ENCODE measurements at places on chromosomes 11 and 22.

GRCh38 chr11:2589538-2589934 is 110.3 kb downstream of the KCNQ1OT1 start:
- DNase-seq = no peak

DNA sequence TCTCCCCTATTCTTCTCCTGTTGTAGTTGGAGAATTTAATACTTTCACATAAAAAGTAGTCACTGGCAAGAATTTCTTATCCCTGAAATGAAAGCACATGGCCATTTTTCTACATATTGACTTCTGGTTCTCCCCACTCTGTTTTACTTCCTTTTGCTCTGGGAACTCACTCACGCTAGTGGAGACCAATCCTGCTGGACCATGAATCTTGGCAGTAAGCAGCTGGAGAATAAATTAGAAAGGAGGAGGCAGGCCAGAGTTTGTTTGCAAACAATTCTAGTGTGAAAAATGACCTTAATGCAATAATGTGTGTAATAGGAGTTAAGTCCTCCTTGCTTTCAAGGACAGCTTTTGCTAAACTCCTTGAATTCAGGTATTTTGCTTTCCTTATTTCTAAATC is 412.3 kb upstream of the CHORDC1 start:
- no peak for DNase-seq

- DNase-seq = no peak
These were observed 372.1 kb downstream of the FAT3 start for GRCh38 chr11:92596596-92597317.

- no peak for DNase-seq
These were observed 381.3 kb downstream of the CTTN start for GRCh38 chr11:70779433-70780245.

- DNase-seq = peak; percentile 67
These were observed 38.7 kb upstream of the RCN1 start for GRCh38 chr11:32052215-32052614.

DNA sequence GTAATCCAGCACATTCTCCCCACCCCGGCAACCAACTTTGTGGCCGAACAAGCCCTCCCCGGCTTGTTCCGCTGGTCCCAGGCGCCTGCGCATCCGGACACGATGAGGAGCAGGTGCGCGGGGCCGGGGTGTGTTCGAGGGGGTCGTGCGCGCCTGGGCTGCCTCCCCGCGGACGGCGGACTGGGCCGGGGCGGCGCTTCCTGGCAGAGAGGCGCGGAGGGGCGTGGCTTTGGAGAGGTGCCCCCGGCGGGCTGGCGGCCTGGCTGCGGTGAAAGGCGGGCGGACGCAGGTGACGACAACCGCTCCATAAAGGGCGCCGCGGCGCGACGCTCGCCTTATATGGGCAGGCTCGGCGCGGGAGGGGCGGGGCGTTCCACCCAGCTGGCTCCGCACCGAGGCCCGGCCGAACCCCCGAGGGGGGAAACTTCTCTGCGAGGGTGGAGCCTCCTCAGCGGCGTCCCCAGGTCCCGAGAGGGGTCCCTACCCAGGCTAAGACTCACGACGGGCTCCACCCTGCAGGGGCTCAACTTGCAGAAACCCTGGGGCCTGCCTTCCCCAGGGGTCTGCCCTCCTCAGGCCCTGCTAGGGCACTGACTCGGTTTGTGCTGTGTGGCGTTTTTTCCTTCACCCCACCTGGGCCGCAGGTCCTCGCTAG is 26.4 kb downstream of the TXN2 start:
- DNase-seq = peak; percentile 84

DNA sequence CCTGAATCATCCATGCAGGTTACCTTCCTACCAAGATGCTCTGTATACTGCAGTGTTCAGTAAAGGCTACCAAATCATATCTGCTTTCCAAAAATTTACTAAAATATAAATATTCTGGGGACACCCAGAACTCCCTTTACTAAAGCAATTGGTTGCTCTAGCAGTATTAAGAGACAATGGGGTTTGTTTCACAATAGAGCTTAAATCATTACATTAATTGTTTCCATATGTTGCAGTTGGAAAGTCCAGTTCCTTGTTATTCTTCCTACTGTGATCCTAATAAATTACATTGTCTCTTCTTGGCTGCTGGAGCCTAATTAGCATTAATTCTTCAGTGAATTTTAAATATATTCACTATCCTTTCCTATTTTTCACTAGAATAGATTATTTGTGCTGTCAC is 316.0 kb upstream of the MTNR1B start:
- no peak for DNase-seq

- no peak for DNase-seq
These were observed 40.9 kb upstream of the PRR5 start for GRCh38 chr22:44661070-44661469.

GRCh38 chr11:97938789-97939188 is 1082.0 kb upstream of the CNTN5 start:
- no peak for DNase-seq

DNA sequence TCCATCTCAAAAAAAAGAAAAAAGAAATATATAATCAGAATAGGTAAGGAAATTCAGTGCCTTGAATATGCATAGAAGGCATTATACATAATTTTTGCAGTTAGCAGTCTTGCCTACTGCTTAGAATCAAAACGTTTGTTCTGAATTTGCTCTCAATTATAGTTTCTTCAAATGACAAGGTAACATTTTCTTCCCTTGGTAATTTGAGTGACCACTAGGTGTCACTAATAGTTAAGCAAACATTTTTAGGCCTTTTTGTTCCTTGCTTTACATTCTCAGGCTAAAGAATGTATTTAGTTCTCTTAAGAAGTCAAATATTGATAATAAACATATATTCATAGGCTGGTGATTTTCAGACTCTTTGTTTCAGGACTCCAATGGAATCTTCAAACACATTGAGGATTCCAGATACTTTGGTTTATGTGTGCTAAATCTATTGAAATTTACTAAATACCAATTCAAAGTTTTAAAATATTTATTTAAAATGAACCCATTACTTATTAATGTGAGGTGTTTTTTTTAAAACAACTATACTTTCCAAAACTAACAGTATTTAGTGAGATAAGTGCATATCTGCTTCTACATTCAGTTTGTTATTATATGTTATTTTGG is 55.0 kb upstream of the DEPDC7 start:
- no peak for DNase-seq

- no peak for DNase-seq
These were observed 5.5 kb upstream of the FXYD2 start for GRCh38 chr11:117830072-117830471.

DNA sequence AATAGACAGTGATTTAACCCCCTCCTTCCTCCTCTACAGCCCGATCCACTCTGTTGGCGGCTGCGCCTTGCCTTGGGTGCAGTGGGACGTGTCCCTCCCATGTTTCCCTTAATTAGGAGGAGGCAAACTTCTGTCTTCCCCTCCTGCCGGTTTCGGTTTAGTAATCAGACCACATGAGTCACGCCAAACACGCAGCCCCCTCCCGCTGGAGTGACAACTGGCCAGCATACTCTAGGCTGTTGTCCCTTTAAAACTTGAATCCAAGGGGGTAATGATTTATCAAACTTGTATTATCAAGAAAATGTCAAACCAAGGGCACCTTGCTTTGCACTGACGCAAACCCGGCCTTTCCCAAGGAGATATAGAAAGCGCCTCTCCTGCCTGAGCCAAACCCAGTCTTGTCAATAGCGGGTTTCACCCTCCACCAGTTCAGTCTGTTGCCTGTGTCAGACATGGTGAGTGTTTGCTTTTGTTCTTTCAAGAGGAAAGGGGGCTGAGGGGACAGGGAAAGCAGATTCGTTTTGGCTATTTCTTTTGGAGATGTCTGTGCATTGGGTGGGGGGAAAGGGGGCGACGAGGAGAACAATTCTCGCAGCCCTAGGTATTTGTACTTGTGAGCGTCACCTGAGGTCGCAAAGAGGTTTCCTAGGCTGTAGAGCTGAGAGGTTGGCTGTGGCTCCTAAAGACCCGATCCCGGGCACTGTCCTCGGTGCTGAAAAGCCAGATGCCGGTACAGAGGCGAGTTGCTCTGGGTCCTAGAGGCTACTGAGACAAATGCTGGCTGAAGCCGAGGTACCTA is at the start of gene SLC6A5:
Gene SLC6A5 (plus strand): TSS at position 388 of the 799 bp plus-strand sequence. CDS start 65 bp downstream, at position 453.
- peak; percentile 86 for DNase-seq

DNA sequence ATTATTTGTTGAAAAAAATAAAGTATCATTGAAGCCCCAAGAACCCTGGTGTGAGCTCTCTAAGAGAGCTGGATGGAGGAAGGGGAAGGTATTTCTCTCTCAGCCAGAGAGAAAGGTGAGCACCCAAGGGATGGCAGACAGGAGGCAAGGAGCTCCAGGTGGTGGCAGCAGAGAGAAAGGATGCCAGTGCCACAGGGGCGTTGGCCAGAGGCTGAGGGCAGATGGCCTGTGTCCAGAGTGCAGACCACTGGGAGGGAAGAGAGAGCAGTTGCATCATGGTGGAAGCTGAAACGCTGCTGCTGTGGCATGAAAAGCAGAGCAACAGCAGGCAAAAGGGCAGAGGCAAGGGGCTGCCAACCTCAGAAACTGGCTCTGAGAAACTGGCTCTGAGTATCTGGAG is 8.5 kb downstream of the SPON1 start:
- DNase-seq = peak; percentile 16

- DNase-seq = no peak
These were observed 2.9 kb upstream of the BID start for GRCh38 chr22:17777005-17777716.

- DNase-seq = no peak
These were observed 1.5 kb downstream of the EMID1 start for GRCh38 chr22:29207243-29207550.

- no peak for DNase-seq
These were observed 124.7 kb upstream of the BMAL1 start for GRCh38 chr11:13152736-13153541.

GRCh38 chr11:109112261-109112660 is 309.7 kb upstream of the C11orf87 start:
- no peak for DNase-seq

DNA sequence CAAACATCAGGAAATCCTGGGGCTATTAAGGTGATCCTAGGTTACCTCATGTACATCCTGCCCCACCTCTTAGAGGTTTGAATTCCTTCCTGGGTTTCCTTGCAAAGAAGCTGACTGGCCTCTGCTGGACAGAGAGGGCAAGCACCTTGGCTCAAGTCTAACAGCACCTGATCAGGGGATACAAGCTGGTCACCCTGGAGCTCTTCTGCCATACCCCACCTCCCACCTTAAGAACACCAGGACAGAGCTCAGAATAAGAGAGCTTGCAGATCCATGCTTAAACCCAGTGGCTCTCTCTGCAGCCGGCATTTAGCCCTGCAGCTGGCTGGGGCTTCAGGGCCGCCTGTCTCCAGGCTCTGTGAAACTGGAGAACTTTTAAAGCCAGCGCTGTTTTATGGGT is 386.6 kb upstream of the NARS2 start:
- DNase-seq = peak; percentile 50

- no peak for DNase-seq
These were observed 96.5 kb downstream of the CWC15 start for GRCh38 chr11:94876645-94877442.

DNA sequence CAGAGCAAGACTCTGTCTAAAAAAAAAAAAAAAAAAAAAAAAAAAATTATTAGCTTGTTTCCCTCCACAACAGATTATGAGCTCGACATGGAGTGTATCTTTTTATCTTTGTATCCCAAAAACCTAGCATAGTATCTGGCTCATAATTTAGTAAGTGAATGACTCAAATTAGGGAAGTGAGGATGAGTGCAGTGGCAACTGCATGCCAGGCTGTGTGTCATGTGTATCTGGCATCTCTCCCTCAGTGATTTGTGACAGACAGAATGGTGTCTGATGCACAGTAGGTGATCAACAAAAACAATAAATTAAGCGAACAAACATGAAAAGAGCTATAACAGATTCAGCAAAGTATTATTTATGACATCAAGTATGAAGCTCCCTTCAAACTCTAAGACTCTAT is 7.2 kb downstream of the STK33 start:
- no peak for DNase-seq
